ENCODE measurements at places on chromosomes 16 and 17.

GRCh38 chr17:30545024-30545423, 67.8 kb downstream of the GOSR1 start:
- no peak for DNase-seq

- no peak for DNase-seq
Measured at GRCh38 chr17:57589151-57590034, 155.7 kb downstream of the CCDC182 start.

DNA sequence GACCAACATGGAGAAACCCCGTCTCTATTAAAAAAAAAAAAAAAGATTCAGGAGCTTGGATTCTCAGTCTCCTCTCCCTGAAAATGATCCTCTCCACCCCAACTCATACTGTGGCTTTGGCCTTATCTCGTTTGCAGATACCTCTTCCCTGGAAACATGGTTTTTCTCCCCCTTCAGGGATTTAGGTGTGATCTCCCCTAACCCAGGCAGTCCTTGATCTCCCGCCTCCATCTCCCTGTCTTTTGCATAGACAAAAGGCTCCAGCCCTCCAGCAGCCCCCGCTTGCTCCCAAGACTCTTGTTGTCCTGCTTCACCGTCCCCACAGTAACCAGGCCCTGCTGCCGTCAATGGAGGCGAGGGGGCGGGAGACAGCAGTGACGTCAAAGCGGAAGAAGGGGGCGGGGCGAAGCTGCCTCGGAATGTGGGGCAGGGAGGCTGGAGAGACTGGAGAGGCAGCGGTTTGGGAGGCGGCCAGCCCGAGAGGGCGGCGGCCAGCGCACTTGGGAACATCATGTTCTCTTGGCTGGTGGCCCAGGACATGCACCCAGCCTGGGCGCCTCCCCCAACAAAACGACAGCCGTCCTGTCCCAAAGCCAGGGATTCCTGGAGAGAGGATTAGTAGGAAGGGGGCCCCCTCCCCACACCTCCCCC, 1.9 kb upstream of the PER1 start:
- DNase-seq, result peak; percentile 79

GRCh38 chr17:75032720-75033280, 14.0 kb downstream of the ATP5PD start:
- no peak for DNase-seq

- DNase-seq, result no peak
Measured at GRCh38 chr16:47590472-47590871, 129.3 kb downstream of the PHKB start.

DNA sequence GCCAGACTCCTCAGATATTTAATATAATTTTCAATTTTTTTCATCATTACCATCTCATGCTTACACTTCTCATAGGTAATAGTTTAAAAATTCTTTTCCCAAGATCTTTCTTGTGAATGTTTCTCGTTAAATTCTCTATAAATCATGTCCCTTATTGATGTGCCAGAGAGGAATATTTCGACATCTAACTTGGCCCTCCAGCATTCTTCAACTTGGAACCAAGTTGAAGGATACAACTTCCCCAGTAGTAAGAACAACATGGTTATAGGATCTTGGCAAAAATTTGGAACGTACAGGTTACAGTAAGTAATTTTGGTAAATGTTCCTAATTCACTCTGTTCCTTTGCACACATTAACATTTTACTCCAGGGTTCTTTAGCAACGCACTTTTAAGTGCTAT, 731.8 kb downstream of the CDH11 start:
- no peak for DNase-seq

DNA sequence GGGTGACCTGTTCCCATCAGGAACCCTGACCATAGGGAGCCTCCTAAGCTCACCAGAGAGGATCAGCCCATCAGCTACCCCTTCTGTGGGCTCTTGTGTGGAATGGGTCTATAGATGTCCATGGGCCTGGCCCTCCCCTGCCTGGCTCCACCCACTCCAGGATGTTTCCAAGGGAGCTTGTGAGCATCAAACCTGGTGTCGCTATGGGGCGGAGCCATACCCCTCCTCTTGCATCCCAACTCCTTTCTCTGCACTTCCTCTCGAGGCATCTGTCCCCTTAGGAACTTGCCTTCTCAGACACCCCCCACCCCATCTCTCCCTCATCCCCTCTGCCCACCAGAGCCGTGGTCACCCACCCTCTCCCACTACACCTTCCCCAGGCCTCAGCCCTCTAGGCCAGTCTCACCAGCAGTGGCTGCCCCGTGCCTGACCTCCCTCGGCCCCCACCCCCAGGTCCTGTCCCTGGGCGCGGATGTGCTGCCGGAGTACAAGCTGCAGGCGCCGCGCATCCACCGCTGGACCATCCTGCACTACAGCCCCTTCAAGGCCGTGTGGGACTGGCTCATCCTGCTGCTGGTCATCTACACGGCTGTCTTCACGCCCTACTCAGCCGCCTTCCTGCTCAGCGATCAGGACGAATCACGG, 10.4 kb downstream of the KCNH6 start:
- no peak for DNase-seq

DNA sequence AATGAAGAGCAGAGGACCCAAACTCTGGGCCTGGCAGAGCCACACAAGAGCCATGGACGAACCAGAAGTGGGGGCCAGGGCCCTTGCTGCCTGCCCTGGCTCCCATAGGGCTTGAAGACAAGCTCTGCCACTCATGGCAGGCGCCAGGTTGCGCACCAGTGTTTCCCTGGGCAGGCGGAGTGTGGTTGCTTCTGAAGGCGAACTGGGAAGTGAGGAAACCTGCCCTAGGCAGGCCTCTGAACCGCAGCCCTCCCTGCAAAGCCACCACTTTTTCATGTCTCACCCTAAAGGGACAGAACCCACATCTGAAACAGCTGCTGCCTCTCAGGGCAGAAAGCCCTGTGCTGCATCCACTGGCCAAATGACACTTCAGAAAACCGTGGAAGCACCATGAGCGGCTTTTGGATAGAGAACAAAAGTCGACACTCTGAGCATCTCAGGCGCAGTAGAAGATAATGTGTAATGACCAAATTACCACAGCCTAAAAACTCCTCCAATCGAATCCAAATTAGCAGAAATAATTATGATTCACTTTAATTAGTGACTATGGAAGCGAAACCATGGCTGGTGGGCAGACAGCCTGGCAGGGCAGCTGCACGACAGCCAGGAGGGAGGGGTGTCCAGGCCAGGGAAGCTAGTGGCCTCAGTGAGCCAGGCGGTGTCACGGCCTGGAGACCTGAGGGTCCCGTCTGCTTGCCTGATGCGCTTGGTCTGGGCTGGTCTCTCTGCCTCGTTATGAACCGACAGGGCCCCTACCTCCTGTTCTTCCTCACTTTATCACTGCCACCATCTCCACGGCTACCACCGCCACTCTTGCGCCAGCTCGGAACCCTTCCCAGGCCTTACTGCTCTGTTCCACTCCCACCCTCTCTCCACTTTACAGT, 59.1 kb downstream of the PRMT7 start:
- no peak for DNase-seq

- DNase-seq, result no peak
Measured at GRCh38 chr17:72297326-72298115, 176.7 kb downstream of the SOX9 start.

GRCh38 chr17:55564081-55564480, 52.8 kb upstream of the SMIM36 start:
- DNase-seq, result no peak

- no peak for DNase-seq
Measured at GRCh38 chr17:45662432-45662831, 121.7 kb upstream of the CRHR1 start.

DNA sequence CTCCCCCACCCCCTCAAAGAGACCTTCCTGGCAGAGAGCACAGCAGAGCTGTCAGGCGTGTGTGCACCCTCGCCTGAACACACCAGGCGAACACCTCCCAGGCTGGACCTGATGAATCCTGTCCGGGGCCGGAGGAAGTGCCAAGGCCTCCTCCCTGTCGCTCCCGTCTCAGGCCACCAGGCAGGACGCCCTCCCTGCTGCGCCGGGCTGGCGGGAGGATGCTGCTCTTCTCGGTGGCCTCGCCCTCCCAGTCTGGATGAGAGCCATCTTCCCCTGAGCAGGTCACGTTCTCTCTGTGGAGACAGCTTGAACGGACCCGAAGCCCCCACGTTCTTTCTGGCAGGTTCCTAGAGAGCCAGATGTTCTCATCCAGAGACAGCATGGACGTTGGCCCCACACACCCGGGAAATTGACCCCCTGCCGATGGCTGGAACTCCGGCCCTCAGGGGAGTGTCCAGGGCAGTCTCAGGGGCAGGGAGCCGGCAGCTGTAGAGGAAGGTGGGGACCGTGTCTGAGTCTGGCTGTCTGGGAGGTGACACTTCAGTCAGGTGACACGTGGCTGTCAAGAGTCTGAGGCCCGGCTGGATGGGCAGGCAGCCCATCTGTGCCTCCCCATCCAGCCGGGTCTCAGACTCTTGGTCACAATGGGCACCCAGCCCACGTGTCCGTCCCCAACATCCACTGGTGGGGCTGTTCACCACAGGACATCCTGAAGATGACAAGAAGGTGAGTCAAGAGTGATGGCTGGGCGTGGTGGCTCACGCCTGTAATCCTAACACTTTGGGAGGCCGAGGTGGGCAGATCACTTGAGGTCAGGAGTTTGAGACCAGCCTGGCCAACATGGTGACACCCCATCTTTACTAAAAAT, 5.0 kb upstream of the TIMP2 start:
- DNase-seq, result no peak

Data from T-helper 2 cell (primary cell).